Amniotic stem cell (primary cell): ENCODE measurements at places on chromosomes 6 and 20.

GRCh38 chr6:101088594-101088993, 207.5 kb upstream of the ASCC3 start:
- DNase-seq = no peak

DNA sequence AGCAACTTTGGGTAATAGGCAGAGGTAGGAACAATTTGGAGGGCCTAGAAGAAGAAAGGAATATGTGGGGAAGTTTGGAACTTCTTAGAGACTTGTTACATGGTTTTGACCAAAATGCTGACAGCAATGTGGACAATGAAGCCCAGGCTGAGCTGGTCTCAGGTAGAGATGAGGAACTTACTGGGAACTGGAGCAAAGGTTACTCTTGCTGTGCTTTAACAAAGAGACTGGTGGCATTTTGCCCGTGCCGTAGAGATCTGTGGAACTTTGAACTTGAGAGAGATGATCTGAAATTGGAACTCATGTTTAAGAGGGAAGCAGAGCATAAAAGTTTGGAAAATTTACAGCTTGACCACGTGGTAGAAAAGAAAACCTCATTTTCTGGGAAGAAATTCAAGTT, 28.3 kb upstream of the TMEM200A start:
- DNase-seq = no peak

DNA sequence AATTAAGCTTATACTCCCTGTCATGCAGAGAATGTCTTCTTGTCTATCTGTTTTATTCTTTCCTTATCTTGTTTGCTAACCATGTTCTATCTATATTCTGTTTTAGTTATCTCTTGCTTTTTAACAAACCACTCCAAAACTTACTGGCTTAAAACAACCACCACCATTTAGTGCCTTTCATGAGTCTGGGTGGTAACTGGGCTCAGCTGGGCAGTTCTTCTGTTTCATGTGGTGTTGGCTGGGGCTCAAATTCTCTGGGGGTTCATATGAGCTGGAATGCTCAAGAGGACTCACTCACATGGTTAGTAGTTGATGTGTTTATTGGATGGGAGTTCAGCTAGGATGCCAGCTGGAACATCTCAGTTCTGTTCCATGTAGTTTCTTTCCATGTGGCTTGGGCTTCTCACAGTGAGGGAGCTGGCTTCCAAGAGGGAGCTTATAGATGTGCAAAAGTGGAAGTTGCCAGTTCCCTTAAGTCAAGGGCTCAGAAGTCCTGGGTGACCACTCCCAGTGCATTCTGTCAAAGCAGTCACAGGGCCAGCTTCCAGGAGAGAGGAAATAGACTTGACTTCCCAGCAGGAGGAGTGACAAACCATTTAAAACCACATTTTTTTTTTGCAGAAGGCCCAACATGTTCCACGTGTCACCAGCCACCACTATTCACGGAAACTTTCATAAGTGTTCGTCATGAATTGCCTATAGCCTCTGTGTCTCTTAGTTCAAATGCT, 70.4 kb downstream of the PLCB4 start:
- DNase-seq = no peak

DNA sequence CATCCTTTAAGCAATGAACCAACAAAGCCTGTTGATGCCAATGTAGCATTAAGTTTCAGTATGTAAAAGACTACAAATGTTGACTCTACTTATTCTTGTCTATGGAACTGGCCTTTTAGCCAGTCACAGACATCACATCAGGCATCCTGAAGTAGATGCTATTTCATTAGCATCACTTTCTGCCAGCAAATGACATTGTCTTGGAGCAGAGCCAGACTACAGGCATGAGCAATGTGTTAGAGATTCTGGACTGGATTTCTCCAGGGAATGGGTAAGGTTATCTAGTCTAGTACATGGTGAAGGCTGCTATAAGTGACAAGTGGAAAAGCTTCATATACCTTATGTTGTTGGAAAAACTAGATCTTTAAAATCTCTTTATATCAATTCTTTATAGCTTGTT, 142.9 kb downstream of the ADGRB3 start:
- DNase-seq = no peak

DNA sequence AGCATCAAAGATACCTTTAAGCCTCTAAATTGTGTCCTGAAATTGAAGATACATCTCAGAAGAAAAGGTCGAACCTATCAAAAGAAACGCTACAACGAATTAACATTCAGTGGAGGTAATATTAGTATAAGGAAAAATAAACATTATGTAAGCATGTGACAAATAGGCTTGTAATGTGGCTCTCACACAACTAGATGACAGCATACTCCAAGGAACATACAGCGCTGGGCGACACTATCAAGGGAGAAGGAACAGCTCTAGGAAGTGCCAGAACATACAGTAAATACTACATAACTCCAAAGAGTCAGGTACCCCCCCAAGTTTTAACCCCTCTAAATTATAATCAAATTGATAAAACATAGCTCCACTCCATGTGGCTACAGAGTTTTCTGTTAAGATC, 103.5 kb downstream of the LAMP5 start:
- no peak for DNase-seq

- no peak for DNase-seq
These were observed 4.5 kb downstream of the SOX4 start for GRCh38 chr6:21597801-21598673.

- no peak for DNase-seq
These were observed 371 bp downstream of the HMGN4 start for GRCh38 chr6:26538572-26538902.

GRCh38 chr6:113825781-113826180, 31.4 kb upstream of the MARCKS start:
- DNase-seq = no peak
